ENCODE measurements at places on chromosomes 3 and 15.
A peak's percentile ranks its signal among the peaks of the same experiment; 100 is the strongest.

GRCh38 chr3:134641671-134642300, 9.0 kb downstream of the KY start:
- no peak for DNase-seq

DNA sequence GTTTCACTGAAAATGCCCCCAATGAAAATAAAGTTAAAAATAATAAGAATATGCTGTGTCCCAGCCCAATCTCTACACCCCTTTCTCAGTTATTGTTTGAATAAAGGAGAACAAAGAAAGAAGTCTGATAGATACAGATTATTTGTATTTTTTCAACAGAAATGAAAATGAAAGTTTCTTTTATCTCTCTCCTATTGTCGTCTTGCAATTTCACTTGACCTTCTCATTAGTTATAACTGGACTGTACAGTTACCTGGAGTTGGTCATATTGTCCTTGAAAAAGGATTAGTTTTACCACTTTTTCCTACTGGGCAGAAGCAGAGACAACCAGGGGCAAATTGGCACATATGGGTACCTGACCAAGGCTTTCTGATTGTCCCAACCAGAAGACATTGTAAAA, 440.0 kb downstream of the PDCD6IP start:
- DNase-seq: no peak

- DNase-seq: no peak
Observed at GRCh38 chr3:18114894-18115293, 310.2 kb downstream of the SATB1 start.

DNA sequence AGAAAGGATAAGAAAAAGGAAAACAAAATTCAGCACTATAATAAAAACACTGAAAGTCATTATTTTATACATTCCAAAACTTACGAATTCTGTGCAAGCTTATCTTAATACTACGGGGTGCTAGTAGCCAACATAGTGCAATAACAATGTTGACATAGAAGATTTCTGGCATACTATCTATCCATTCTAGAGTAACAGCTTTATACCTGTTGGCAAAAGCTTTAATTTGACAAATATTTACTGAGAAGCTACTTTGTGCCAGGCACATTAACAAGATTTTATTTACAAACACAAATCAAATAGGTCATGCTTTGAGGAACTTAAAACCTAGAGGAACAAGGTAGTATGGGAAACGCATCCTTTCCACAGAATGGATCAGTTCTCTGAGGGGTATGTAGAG, 1.1 kb downstream of the ACKR4 start:
- DNase-seq: no peak

- DNase-seq: no peak
Observed at GRCh38 chr3:102226463-102226862, 208.4 kb upstream of the ZPLD1 start.

DNA sequence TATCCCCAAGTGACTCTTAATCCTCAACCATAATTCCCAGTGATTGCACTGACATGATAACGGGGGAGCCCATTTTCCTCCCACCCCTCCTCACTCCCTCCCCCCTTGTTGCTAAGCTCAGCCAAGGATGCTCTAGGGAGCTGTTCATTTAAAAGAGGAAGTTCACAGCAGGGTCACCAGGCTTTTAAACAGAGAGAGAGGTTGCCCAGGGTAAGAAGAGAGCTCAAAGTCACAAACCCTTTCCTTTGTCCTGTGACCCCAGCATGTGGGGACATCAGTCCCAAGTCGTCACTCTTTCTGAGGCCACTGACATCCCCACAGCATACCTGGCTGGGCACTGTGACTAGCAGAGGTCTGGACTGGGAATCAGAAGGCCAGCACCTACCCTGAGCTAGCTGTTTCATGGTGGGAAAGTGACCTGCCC, 144.1 kb downstream of the RORA start:
- DNase-seq: no peak

DNA sequence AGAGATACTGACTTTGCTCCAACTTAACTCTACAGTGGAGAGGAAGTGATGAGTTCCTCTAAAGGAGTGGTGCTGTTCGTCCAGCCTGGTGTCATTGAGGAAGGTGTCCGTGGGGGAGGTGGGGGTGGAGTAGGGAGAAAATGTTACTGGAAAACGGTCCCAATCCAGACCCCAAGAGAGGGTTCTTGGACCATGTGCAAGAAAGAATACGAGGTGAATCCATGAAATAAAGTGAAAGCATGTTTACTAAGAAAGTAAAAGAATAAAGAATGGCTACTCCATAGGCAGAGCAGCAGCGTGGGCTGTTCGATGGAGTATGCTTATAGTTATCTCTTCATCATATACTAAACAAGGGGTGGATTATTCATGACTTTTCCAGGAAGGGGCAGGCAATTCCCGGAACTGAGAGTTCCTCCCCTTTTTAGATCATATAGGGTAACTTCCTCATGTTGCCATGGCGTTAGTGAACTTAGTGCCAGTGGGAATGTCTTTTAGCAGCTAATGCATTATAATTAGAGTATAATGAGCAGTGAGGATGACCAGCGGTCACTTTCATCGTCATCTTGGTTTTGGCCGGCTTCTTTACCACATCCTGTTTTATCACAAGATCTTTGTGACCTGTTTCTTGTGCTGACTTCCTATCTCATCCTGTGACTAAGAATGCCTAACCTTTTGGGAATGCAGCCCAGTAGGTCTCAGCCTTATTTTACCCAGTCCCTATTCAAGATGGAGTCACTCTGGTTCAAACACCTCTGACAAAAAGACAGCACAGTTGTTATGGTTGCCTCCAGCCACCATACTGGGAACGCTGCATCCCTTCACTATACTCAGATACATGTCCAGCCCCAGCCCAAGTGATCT, 38.6 kb downstream of the CLEC3B start:
- DNase-seq: peak; percentile 60

- DNase-seq: no peak
Observed at GRCh38 chr3:105139881-105140560, 226.7 kb upstream of the ALCAM start.

Measured in pons (tissue), 1 donor.